ENCODE measurements at places on chromosomes 5 and 9.

DNA sequence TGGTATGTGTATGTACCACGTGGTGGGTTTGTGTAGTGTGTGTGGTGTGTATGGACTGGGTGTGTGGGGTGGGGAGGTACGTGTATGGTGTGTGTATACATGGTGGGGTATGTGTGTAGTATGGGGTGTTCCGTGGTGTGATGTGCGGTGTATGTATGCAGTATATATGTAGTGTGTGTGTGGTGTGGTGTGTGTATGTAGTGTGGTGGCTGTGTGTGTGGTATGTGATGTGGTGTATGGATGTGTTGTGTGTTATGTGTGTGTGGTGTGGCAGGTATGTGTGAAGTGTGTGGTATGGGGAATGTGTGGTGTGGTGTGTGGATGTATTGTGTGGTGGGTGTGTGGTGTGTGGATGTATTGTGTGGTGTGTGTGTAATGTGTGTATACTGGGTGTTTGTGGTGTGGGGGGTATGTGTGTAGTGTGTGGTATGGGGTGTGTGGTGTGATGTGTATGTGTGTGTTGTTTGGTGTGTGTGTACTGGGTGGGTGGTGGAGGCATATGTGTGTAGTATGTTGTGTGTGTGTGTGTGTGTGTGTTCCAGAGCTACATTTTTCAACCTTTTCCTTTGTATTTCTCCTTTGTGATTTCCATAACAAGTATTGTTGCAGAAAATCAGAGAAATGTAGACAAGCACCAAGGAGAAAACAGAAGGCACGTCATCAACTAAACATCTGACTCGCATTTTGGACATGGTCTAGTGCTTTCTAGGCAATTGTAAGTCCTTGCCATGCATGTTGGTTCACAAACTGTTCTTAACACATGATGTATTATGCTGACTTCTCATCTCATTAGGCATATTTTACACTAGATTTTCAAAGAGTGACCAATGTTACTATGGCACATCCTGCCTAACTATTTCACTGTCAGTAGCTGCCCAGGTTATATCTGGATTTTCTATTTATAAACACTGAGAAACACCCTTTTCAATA is 13.2 kb downstream of the SEMA4D start:
- DNase-seq, result no peak

DNA sequence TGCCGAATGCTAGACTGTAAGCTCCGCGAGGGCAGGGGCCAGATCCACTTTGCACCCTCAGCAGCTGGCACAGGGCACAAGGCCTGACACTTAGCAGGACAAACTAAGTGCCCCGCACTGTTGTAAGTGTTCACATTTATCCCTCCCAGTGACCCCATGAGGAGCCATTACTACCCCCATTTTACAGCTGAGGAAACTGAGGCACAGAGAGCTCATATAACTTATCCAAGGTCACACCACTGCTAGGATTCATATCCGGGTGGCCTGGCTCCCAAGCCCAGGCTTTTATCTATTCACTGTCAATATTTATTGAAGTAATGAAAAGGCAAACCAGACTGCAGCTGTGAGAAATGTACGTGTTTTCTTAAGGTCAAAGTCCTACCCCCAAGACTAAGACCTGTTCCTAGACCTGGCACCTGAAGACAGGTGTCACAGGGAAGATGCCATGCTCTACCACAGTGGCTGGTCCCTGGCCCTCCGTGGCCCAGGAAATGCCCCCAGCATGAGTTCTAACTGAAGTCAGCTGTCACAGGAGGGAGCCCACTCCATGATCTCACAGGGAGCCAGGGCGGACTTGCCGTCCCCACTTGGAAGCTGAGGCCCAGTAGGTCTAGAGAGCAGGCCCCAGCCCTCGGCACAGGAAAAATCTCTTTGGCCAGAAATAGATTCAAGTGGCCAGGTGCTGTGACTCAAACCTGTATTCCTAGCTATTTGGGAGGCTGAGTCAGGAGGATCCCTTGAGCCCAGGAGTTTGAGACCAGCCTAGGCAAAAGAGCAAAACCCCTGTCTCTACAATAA is 74.7 kb upstream of the IL17B start:
- no peak for DNase-seq

GRCh38 chr9:113653746-113654604 is 190.4 kb downstream of the RGS3 start:
- no peak for DNase-seq

GRCh38 chr9:117549444-117549843 is 134.6 kb upstream of the ASTN2 start:
- no peak for DNase-seq

- no peak for DNase-seq
These were observed 58.1 kb upstream of the ZNF354A start for GRCh38 chr5:178788381-178789085.

- DNase-seq, result no peak
These were observed 18.6 kb downstream of the ANKHD1 start for GRCh38 chr5:140420226-140420570.

DNA sequence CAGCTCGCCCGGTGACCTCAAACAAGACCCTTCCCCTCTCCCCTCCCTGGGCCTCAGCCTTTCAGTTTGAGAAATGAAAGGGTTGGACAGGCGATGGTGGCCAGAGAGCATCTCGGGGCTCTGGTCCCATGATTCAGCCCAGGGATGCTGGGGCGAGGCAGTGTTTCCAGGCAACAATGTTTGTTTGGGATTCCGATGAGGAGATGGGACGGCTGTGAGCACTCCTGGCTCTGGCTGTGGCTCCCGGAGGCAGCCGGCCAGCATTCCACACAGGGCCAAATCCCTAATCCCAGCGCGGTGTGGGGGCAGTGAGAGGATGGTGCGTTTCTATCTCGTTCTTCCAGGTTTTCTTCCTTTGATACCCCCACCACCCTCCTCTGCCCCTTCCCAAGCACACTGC is 66.0 kb downstream of the HMCN2 start:
- DNase-seq, result no peak

Measured in spleen (tissue), 13 donors.